ENCODE measurements at places on chromosomes 11 and 22. TPM values are rescaled to one million over a fixed set of nuclear protein-coding genes. Genes with fewer than 3 reads are reported as not detected.

DNA sequence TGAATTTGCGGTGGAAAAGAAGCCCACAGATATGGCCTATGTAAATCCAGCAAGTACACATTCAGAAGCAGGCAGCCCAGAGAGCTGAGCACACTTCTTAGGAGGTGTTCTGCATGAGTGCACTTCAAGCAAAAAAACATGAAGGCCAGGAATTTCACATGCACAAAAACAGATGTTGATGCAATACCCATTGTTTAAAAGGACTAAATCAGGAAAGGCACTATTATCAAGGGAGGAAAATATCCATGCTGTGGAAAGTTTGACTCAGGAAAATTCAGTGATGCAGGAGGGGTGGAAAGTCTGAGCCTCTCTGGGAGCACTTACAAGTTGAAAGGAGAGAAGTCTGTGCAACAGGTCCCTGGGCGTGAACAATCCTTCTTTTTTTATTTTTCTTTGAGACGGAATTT lies 15.8 kb upstream of the CARS1 start:
- no peak for DNase-seq

GRCh38 chr11:39542460-39542859 lies 1917.0 kb downstream of the LRRC4C start:
- no peak for DNase-seq

DNA sequence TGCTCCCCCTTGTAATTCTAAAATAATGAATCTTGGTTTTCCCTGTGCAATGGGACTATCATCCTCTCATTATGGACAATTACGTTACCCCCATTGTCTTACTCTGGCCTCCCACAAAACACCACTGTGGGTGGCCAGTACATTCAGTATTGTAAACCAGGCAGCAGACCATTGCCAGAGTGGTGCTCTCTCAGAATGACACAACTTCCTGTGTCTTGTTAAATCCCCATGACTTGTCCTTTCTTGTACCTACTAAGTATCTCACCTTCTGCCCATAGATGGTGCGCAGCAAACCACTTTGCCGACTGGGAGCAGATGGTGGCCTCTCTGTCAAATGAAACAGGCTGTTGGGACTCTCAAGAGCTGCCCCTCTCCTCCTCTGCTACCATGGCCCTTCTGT lies 287.1 kb upstream of the RAG2 start:
- DNase-seq, result no peak

GRCh38 chr11:5210376-5210885 lies 9.9 kb upstream of the OR51V1 start:
- no peak for DNase-seq

DNA sequence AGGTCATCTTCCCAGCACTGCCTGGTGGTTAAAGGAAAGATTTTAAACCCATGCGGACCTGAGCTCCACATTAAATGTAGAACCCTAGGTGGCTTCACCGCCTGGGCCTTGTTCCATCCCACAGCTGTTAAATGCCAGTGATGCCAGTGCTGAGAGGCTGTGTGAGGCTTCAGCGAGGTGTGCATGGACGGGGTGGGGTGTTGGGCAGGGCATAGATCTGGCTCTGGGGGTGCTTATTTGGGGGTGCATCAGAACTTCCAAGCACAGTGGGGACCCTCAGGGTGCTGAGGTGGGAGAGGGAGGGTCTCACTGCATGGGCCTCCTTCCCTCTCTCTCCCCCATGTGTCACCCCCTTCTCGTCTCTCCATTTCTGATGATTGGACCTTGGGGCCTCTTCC lies 90.1 kb upstream of the B3GAT1 start:
- no peak for DNase-seq

- DNase-seq, result no peak
These were observed 30.6 kb downstream of the CYB5R2 start for GRCh38 chr11:7642747-7643146.

SMIM35 gene
- polyA plus RNA-seq, result 0.59 TPM

DBX1 gene
- polyA plus RNA-seq, result not detected

OR52E8 gene
- polyA plus RNA-seq, result not detected

MUC6 gene
- 0.22 TPM for polyA plus RNA-seq

TMEM126B gene
- 84.0 TPM for polyA plus RNA-seq

SPI1 gene
- 84.2 TPM for polyA plus RNA-seq
